ENCODE measurements at places on chromosomes 7 and 10.
A peak's percentile ranks its signal among the peaks of the same experiment; 100 is the strongest.

- no peak for DNase-seq
Observed at GRCh38 chr10:110307805-110308204, 3.1 kb upstream of the SMNDC1 start.

DNA sequence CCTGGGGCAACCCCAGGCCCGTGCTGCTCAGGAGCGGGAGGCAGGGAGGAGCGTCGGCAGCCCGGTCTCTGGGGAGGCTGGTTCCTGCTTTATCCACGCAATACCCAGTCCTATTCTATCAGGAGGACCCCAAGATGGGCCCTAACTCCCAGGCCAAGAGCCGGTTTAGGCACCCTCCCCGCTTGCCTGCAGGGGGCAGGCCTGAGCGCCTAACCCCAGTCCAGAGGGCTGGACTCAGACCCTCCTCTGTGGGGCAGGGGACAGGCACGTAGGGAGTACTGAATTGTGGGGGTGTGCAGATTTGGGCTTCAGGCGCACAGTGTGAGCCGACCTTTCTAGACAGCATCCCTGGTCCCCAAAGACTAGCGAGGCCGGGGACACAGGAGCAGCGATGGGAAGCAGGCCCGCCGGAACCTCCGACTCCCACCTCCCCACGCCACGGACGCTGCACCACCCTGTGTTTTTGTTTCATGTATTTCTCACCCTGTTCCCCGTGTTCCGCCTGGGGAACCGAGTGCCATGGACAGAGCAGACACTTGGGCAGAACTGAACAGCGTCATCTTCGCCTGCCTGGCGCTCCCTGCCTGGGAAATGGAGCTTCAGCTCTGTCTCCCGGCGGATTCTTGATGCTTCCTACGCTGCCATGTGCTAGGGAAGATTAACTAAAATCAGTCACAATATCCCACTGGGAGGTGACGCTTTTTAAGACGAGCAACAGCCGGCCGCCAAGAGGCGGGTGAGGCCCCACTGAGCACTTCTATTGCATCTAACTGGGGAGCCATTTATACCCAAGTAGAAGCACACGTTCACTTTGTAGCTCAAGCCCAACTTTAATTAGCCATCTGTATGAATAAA, 5.3 kb downstream of the NUDT1 start:
- DNase-seq, result no peak

GRCh38 chr7:83001362-83002040, 161.2 kb downstream of the PCLO start:
- DNase-seq, result no peak

GRCh38 chr7:13851736-13852135, 137.7 kb downstream of the ETV1 start:
- DNase-seq, result peak; percentile 63

GRCh38 chr7:55048221-55048859, 29.5 kb downstream of the EGFR start:
- DNase-seq, result no peak

- no peak for DNase-seq
Observed at GRCh38 chr10:90326498-90327267, 531.2 kb downstream of the HTR7 start.

- DNase-seq, result no peak
Observed at GRCh38 chr7:2092279-2092678, 140.5 kb downstream of the MAD1L1 start.

DNA sequence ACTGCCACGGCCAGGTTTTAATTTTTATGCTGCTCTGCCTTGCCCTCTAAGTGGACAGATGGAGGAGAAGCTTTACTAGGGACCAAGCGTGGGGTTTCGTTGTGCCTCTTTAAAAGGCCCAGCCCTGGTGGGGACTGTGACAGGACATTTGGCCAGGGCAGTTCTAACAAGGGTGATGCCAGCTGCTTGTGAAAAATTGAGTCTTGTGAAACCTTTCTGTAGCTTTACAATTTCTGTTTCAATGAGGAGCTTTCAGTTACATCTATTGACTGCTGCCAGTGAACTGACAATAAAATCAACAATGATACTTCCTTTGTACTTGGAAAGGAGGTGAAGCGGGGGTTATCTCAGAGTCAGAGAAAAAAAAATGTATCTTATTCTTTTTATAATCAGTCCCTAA, 233.1 kb upstream of the CSTF2T start:
- no peak for DNase-seq

- DNase-seq, result no peak
Observed at GRCh38 chr7:138546064-138546619, 86.1 kb downstream of the TRIM24 start.

GRCh38 chr10:52353960-52354394, 39.9 kb downstream of the DKK1 start:
- DNase-seq, result no peak
